ENCODE measurements at places on chromosomes 12 and 14.

DNA sequence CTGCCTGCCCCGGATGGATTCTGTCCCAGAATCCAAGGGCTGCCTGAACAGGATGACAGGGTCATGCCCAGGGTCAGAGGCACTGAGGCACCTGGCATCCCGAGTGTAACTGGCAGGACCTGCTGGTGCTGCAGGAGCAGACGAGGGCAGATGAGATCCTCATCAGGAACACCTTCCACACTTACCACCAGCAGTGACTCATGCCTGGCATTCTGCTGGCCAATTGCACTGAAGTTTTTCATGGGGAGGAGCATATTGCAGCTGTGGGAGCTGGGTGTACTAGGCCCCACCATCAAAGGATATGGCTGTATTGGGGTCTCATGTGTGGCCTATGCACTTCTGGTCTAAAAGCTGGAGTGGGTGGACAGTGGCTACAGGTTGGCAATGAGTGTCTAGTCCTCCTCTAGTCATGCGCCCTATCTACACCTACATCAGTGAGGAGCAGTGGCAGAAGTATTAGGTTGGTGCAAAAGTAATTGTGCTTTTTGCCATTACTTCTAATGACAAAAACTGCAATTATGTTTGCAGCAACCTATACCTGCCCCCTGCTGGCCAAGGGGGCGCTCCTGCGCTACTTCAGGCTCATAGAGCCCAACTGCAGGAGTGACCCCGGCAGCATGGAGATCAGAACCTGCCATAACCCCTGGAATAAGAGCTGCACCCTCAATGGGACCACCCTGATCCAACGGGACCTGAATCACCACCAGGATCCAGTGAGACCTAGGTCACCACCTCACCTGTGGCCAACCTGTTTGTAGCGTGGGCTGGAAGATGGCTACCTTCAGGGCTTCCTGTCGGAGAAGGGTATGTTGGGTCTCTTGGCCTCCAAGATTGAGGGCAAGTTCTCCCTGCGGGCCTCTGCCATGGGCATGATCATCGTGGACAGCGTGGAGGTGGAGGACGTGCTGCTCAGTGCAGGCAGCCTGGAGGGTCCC lies 8.0 kb upstream of the C12orf42 start:
- DNase-seq, result peak; percentile 54

GRCh38 chr12:126204326-126204725 lies 1139.1 kb downstream of the AACS start:
- no peak for DNase-seq

GRCh38 chr12:94725375-94726168 lies 75.2 kb upstream of the TMCC3 start:
- DNase-seq, result no peak

- no peak for DNase-seq
These were observed 339.9 kb upstream of the RGS6 start for GRCh38 chr14:71592361-71592760.

- DNase-seq, result no peak
These were observed 16.4 kb upstream of the LTBP2 start for GRCh38 chr14:74628418-74628817.

- no peak for DNase-seq
These were observed 100.8 kb downstream of the PPM1A start for GRCh38 chr14:60349663-60350365.

DNA sequence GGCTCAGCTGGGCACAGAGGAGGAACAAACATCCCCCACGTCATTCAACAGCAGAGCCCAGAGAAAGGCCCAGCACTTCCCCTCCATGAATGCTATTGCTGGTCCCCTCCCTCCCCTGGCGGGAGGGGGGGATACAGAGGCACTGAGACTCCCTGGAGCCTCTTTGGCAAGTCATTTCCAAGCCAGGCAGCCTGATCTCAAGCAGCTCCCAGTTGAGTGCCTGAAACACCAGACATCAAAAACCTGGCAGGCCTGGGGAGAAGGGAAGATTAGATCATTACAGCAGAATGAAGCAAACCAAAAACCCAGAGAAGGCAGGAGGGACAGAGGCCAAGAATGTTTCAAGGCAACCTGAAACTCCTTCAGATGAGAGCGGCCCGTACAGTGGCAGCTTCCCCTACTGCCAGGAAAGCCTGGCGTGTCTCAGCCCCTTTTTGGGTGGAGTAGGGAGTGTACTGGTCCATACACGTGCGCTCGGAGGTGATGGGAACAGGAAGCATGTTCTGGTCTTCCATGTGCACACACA lies 92.1 kb downstream of the LRRC74A start:
- DNase-seq, result no peak

DNA sequence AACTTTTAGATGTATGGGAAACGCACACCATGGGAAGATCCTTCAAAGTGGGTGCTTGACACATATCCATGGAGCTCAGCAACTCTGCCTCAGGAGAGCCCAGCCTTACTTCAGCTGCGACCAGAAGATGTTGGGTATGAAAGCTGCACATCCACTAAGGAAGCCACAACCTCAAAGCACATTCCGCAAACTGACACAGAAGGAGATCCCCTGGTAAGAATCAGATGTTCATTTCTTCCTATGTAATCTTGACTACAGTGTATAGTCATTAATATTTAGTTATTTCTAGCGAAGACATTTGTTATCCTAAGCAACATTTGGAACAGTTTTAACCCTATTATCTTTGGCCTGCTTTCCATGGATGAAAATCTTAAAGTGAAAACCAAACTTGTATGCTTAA lies 374.2 kb downstream of the NAV3 start:
- DNase-seq, result no peak

- DNase-seq, result no peak
These were observed 3.6 kb upstream of the ACRBP start for GRCh38 chr12:6650832-6651231.

DNA sequence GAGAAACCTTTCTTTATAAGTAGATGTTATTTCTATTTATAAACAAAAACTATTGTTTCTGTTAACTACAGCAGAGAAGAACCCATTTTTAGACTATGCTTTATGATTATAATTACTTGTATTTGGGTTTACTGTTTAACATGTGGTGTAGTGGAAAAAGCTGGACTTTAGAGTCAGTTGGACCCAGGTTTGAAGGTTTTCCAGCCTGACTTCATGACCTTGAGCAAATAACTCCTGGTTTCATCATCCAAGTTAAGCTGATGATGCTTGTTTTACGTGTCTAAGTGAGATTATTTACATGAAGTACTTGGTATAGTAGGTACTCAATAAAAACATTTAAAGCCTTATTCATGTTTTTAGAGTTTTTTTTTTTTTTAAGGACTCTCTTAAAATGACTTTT lies 221.8 kb upstream of the ARHGAP5 start:
- no peak for DNase-seq

- DNase-seq, result no peak
These were observed 44.3 kb downstream of the TEAD4 start for GRCh38 chr12:3003357-3003992.

- DNase-seq, result no peak
These were observed 99.6 kb downstream of the DYRK2 start for GRCh38 chr12:67747869-67748742.

DNA sequence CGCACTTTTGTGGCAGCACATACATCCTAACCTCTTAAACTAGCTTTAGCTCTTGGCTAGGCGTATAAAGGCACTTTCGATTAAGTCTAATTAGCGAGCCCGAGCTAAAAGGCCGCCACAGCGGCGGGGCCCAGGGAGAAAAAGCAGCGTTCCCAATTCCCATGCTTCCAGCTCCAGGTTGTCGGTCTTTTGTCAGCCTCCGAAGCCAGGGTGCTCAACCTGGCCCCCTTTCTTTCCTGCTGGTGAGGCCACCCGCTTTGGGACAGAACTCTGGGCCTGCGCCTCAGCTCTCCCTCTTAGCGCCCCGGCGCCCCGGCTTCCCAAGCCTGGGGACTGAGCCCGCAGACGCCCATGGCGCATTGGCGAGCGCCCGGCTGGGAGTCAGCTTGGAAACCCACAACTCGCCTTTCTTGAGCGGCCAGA lies 33.3 kb upstream of the TBX5 start:
- DNase-seq, result no peak

DNA sequence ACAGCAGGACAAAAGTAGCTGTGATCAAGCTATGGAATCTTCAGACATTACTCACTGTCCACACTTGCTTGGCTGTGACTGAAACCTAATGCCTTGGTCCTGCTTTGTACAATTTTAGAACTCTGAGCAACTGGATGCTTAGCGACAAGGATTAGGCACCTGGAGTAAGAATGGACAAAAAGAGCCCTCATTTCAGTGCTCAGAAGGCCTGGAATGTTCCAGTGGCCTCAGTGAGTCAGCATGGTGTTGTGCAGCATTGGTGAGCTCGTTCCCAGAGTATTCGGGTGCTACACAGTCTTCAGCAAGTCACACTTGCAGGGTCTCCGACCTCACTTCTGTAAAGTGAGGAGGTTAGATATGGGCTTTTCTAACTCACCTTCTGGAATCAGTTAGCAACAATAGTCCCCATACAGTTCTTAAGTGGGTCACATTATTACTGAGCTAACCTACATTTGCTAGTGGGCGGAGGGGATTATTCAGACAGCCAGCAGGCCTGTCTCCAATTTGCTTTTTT lies 108.0 kb upstream of the MDM1 start:
- no peak for DNase-seq

DNA sequence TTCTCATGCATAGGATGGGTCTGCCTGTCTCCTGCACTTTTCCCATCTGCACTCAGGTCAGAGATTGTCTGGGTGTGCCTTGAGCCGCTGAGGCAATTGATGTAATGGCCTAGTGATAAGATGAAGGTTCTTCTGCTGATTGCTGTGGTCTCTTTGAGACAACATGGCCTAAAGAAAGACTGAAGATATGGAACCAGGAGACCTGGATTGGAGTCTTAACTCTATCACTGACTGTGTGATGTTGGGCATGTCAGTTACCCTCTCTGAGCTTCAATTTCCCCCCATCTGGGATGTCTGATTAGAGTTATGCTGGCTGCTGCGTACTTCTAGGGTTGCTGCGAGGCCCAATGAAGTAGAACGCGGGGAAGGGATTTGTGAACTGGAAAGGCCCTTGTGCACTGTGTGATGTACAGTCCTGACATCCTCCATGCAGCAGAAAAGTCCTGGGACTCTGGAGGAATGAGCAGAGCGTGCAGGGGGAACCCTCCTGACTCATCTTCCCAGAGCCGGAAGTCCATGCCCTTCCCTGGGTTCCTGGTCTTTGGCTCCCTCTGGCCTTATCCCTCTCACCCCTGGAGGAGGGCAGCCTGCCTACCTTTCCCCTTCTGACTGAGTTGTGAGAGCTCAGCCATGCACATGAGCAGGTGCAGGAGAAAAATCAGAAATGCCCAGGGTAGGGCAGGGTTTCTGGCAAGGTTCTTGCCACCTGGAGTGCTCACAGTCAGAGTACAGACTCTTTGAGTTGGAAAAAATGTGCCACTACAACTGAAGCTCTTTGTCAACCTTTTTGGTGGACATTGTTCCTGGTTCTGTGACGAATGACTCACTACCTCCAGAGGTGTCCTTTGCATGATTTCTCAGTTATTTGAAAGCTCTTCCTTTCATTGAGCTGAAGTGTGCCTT lies 21.1 kb downstream of the PLEKHD1 start:
- DNase-seq, result no peak

GRCh38 chr14:103029936-103030335 lies 27.4 kb downstream of the CDC42BPB start:
- no peak for DNase-seq

Measured in T follicular helper cell (primary cell).